ENCODE measurements at places on chromosomes 13 and 19.

GRCh38 chr13:28981530-28981929 lies 161.4 kb downstream of the MTUS2 start:
- DNase-seq: no peak

DNA sequence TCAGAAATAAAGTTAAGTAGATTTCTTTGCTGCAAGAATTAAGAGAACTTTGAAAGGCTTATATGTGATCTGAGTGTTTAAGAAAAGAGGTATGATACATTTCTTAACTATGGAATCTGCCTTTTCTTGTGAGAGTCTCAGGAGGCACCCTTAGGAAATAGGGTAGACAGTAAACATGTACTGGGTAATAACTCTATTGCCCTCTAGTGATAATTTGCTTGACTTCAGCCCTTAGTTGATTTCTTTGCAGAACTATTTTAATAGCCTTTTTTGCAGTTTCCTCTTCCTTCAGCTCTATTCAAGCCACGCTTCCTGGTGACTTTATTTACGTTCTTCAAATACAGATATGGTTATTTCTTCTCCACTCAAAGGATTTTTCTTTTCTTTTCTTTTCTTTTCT lies 37.0 kb upstream of the CCNA1 start:
- no peak for DNase-seq

DNA sequence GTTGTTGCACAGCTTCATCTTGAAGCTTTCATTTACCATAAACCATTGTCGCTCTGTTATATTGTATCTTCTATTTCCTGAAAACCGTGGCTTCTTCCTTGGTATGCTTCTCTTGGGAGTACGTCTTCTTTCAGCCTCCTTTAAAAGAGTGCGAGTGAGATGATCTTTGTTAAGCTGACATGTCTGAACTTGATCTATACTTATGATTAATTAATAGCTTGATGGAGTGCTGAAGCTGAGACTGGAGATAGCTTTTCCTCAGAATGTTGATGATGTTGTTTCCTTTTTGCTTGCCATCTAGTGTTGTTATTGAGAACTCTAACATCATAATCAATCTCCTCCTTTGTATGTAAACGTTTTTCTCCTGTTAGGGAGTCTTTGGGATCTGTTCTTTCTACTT lies 529.3 kb upstream of the SPRY2 start:
- no peak for DNase-seq

DNA sequence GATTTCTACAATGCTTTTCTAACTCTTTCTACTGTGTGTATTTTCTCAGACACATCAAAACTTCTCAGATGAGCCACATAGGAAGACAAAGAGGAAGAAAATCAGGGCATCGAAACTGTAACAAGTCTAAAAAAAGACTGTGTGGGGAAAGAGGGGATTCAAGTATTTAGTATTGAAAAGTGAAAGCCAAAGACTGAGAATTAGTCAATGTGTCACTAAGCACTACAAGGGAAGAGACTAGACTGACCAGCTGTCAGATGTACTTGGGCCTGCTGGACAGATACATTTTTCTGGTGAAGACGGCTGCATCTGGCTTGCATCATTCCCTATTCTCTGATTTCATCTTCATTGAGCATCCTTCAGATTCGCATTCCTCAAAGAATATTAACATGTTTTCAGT lies 25.4 kb downstream of the COMMD6 start:
- no peak for DNase-seq

- peak; percentile 33 for DNase-seq
Measured at GRCh38 chr19:33460221-33460908, 61.2 kb downstream of the PEPD start.

DNA sequence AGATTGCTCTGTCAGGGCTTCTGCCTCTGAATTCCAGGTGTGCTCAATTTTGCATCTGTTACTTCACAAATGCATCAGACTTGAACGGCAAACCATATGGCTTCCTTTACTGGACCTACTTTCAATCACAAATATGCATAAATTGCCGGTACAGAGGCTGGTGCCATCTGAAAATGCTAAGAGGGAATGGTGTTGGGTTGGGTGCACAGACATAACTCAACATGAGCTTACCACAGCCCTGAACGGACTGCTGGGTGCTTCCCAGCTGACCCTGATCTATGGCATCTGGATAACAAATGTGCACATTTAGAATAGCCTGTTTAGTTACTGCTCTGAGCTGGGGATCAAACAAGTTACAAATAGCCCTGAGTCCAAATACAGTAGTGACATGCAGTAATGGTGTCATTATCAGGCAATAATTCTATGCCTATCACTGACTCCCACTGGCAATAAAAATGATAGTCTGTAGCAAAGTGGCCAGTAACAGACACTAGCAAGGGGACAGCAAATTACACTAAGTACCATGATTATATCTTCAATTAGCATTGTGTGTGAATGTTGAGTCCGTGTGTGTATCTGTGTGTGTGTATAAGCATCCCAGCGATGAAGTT lies 927.3 kb downstream of the DIAPH3 start:
- DNase-seq: no peak

- DNase-seq: no peak
Measured at GRCh38 chr19:45900738-45901431, 1.5 kb downstream of the MYPOP start.

DNA sequence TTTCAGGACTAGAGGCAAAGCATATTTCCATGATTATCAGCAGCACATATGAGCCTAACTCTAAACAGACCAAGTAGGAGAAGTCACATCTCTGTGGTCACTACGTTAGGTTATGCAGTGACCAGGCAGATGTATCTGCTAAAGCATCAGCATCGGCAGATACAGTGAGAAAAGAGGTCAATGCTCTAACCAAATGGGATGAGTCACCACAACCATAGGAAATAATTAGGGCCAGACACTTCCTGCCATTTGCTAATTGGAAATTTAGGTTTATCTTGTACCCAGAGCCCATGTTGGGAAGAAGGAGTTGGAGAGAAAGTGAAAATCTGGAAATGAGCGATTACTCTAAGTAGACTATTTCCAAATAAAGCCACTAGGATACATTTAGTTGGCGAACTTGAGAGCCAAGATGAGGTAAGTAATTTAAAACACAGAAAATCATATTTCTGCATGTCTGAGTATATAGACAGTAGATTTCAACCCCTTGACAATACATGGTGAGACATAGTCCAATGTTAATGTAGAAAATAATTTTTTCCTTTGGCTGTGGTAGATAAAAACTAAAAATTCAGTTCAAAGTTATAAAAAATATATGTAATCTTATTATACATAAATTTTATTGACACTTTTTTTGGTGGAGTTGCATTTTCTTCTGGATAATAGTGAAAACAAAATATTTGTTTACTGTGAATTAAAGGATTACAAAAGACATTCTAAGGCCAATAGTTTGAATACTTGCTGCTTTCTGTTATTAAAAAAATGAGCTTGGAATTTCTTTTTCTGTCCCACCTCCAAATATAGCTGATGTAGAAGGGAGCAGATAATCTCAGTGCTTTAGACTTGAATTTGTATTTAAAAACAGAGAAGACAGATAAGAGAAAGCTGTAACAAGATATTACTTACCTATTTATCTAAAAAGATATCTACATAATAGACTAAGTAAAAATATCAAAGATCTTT lies 104.4 kb upstream of the CSNK1A1L start:
- no peak for DNase-seq

- no peak for DNase-seq
Measured at GRCh38 chr13:73773168-73773549, 361.0 kb downstream of the KLF12 start.

GRCh38 chr13:39035204-39035603 lies 2.7 kb downstream of the PROSER1 start:
- no peak for DNase-seq

DNA sequence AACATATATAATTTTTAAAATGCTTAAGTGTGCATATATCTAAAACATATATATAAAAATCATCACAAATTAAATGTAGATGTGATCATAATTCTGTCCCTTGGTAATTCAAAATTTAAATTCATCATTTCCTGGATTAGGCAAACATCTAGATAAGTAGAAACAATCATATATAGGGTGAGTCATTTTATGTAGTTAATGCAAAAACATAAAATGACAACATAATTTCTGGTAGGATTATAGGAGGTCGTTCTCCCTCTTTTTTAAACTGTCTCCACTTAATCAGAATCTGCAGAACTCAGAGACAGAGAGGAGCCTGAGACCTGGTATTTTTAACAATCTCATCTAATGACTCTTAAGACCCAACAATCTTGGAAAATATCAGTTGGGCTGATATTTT lies 333.4 kb downstream of the KCTD12 start:
- no peak for DNase-seq

DNA sequence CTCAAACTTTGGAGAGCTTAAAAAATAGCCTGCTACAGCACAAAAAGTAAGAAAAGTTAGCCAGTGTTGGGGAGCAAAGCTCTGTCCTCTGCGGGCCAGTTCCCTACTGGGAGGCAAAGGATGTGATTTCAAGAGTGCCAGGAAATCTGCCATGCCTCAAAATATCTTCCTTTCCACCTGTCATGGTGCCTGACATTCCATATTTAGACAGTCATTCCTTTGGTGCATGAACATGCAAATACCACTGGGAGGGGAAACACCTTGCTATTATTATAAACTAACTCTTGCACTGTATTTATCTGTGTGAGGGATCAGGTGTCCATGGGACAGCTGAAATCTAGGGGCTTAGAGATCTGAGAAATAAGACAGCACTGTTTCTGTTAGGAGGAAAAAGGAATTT lies 10.3 kb downstream of the FREM2 start:
- DNase-seq: no peak

DNA sequence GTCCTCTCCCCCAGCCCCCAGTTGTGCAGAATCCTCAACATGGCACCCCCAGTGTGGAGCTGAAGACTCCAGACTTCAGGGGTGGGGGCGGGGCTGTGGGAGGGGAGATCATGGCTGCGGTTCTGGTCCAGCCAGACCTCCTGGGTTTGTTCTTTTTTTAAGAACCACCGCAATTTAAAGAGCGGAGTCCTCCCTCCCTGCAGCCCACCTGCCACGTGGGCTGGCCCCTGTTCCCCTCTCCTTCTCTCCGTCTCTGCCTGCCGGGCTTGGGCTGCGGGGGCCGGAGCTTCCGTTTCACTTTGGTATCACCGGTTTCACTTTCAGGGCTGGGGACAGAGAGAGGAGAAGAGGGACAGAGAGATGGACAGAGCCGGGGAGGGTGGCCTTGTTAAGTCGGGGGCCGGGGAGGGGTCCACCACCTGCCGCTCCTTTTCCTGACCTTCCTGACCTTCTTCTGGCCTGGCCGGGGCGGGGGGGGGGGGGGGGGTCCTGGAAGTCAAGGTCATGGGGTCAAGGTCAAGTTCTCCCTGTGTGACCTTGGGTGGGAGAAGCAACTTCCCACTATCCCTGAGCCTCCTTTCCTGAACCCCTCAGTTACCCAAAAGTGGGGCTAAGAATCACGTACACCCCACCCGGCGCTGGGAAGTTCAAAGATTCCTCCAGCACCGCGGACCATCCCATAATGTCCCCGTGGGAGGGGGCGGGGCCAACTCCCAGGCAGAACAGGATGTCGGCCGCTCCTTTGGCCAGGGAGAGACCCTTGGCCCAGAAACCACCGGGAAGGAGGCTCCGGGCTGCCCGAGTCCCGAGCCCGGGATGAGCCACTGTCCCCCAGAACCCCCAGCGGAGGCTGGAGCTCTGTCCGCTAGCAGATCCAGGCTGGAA lies 11.3 kb upstream of the ZBTB7A start:
- no peak for DNase-seq

DNA sequence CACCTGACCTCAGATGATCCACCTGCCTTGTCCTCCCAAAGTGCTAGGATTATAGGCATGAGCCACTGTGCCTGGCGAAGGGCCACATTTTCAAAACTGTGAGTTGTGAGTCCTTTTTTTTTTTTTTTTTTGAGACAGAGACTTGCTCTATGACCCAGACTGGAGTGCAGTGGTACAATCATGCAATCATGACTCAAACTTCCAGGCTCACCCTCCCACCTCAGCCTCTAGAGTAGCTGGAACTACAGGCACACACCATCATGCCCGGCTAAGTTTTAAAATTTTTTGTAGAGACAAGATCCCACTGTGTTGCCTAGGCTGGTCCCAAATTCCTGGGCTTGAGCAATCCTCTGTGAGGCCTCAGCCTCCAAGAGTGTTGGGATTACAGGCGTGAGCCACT lies 3.8 kb upstream of the MYPOP start:
- DNase-seq: no peak

DNA sequence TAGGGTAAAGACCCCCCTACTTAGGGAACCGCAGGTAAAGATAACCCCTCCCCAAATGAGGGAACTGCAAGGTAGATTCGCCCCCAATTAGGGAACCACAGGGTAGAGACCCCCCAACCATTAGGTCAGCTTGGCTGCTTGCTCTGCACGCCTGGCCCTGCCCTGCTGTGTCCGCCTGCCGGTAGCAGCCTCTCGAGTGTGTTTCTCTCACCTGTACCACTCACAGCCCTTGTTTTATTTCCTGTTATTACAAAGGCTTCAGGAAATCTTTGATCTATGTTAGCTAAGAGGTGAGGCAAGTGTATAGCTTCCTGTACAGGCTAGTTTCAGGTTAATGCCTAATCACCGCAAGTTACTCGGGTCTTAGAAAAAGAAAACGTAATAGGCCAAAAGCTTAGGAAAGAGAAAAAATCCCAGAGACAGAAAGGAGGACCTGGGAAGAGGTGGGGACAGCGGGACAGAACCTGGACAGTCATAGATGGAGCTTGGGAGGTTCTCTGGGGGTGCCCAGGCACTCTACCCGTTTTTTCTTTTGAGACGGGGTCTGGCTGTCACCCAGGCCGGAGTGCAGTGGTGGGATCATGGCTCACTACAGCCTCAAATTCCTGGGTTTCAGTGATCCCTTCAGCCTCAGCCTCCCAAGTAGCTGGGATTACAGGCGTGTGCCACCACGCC lies 23.1 kb upstream of the EIF3G start:
- no peak for DNase-seq

DNA sequence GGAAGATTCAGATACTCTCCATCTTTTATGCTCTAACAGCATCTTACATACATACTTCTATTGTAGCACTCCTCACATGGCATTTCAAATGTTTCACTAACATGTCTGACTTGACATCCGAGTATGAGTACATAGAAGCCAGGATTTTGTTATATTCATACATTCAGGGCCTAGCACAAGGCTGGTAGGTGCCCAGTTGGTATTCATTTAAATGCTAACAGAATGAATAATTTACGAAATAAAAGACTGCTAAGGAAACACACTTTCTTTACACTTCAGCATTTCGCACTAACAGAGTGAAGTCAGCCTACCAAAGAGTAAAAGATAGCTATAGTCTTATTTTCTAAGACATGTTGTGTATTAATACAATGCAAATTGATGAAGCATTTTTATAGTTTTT lies 67.8 kb upstream of the FBXL3 start:
- DNase-seq: no peak

GRCh38 chr19:47663435-47663910 lies 49.7 kb upstream of the EHD2 start:
- no peak for DNase-seq

DNA sequence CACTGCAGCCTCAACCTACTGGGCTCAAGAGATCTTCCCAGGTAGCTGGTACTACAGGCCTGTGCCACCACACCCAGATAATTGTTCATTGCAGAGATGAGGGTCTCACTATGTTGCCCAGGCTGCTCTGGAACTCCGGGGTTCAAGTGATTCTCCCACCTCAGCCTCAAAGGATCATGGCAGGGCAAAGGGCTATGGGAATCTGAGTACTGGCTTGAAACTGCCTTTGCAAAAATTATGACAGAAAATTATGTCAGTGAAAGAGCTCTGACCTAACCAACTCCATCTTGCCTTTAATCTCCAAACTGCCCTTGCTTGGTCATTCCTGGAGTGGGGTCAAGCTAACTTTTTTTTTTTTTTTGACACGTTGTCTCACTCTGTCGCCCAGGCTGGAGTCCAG lies 1.3 kb upstream of the DNASE2 start:
- DNase-seq: no peak

Measured in NCI-H345 (cell line).